ENCODE measurements at places on chromosomes 2 and 18.
A peak's percentile ranks its signal among the peaks of the same experiment; 100 is the strongest.

GRCh38 chr2:84486441-84487115, 27.5 kb upstream of the SUCLG1 start:
- DNase-seq: peak; percentile 53

- DNase-seq: no peak
Measured at GRCh38 chr2:31275976-31276375, 42.0 kb downstream of the EHD3 start.

GRCh38 chr2:216765761-216766262, 70.5 kb upstream of the IGFBP5 start:
- no peak for DNase-seq

GRCh38 chr18:44374966-44375365, 305.7 kb upstream of the SETBP1 start:
- DNase-seq: no peak

GRCh38 chr18:50183556-50183955, 11.4 kb downstream of the MYO5B start:
- DNase-seq: peak; percentile 41

DNA sequence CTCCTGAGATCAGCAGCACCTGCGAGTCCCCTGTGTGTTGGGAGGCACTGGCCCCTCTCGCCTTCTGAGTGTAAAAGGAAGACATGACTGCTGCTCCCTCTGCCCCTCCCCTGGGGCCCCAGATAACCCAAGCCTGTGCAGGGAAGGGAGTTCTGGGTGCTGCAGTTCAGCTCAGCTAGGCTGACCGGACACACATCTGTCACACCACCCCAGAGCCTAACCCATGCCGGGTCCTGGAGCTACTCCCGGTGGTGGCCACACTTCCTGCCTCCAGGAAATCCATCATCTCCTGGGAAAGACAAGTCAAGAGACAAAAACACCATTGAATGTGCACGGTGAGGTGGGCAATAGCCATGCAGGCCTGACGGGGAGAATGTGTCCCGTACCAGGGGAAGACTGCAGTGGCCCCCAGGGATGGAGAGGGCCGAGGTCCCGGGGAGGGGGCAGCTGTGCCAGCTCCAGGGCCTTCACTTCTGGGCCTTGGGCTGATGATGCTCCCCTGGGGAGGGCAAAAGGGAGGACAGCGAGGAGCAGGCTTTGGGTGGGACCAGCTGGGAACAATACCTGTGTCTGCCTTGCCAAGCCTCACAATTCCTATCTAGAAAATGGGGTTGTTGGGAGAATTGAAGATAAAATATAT, 210.6 kb downstream of the TFCP2L1 start:
- DNase-seq: no peak

DNA sequence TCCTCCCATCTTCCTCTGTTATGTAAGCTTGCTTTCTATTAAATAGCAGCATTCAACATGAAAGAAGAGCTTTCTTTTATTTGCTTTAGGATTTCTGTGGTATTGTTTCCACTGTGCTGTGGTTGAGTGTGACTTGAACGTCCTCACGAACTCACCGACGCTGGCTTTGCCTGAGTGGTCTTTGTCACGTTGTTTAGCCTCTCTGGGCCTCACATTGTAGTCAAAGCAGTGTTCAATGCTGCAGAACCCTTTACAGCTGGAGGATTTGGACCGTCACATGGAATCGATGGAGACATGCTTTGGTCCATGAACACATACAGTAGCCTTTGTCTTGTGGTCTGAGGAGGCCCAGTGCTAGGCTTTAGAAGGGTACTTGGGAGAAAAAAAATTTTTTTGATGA, 66.3 kb downstream of the TANC1 start:
- DNase-seq: no peak

DNA sequence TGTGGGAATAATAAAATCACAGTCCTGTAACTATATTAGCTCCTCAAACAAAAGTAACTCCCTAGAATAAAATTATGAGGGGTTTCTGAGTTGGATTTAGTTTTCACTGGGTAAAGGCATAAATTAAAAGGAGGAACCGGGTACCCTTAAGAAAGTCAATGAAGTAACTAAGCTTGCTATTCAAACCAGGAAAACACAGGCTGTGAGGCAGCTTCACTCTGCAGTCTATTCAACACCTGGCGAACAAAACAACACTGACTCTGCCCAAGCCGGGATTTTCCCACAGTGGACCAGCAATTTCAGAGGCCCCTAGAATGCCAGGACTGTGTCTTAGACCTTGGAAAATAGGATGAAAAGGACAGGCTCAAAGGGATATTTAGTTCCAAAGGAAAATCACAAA, 24.6 kb upstream of the CREB1 start:
- DNase-seq: peak; percentile 22

GRCh38 chr2:26144953-26145680, 27.8 kb upstream of the GAREM2 start:
- peak; percentile 62 for DNase-seq

DNA sequence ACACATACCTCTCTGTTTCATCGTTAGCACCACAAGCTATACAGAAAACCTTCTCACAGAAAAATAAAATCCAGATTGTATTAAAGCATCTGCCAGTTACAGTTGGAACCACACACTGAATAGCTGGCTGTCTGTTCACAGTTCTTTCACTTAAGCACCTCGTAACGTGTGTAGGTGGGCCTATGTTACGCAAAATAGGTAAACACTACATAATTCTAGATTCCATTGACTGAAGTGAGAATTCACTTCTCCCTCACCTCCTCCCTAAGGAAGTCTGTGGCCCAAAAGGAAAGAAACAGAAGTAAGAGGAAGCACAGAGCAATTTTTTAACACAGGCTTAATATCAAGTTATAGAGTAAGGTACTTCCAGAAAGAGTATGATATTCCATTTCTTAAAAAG, 24.9 kb downstream of the PELI1 start:
- no peak for DNase-seq

DNA sequence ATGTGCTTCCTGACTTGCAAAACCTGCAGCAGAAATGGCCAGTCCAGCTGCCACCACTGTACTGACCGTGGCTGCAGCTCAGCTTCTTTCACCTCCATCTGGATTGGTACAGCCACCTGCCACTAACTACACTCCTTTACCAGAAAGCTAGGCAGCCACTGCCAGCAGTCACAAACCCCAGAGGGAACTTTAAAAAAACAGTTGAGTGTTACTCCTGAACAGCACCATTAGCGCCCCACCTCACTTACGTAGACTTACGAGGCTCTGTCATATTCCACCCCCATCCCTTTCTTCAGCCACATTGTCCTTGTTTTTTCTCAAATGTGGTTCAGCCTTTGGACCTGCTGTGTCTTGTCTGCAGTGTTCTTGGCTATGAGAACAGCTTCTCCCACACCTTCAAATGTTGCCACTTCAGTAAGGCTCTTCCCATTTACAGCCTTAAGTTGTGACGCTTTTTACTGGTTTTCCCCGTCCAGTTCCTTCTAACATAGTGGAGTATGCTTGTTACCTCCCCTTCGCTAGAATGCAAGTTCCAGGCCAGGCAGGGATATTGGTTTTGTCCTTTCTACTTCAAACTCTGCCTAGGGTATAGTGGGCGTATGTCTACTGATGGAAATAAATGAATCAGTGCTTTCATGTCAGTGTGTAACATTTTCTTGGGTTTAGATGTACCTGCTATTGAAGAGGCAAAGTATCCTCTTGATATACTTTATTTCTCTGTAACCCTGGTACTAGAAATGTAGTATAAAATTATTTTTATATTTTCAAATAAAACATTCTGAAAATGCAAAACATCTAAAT, 17.0 kb downstream of the HNRNPA3 start:
- no peak for DNase-seq

DNA sequence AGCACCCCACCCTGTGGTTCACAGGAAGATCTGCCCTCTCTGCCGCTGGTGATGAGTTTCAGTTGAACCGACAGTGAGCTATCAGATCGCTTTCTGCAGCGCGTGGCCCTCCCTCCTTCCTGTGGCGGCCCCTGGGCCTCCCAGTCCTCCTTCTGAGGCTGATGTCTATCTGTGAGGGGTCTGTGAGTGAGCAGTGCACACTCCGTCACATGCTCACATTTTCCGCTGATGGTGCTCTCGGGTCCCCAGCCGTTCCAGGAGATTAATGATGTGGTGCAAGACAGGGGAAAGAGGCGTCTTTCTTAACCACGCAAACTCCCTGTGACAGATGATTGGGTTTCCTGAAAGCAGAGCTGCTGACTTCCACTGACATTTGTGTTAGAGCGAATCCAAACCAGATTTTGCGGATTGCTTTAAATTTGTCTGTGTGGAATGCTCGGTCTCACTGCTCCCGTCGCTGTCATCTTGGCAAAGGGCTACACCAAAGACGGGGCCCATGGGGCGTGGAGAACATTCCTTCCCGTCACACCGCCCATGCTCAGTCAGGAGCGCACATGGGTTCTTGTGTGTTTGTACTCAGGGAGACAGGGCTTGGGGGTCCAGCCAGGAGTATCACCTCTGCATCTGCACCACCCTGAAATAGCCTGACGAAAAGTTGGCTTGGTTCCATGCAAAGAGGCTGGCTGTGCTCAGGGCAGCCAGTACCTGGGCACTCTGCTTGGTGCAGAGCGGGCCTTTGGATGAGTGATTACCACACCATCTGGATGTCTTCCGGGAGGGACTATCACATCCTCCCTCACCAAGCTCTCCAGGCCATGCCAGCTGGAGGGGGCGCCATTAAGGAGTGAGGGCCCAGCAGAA, 154.7 kb upstream of the HS6ST1 start:
- DNase-seq: peak; percentile 94

DNA sequence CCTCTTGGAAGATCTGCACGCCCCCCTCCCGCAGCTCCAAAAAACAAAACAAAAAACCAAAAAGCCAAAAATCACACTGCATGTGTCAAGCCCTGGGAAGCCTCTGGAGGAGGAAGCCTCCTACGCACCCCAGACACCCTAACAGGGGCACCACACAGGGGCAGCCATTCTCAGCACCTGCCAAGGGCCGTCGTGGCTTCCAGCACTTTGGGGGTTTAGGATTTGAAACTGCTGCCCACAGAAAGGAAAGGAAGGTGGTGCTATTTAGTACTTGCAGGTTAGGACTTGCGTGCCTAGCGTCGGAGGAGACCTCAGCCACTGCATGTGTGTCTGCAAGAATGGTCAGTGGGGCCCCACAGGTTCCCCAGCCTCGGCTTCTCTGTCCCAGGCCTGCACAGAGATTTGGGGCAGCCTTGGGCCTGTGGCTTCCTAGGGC, 419 bp upstream of the GPR55 start:
- DNase-seq: no peak

DNA sequence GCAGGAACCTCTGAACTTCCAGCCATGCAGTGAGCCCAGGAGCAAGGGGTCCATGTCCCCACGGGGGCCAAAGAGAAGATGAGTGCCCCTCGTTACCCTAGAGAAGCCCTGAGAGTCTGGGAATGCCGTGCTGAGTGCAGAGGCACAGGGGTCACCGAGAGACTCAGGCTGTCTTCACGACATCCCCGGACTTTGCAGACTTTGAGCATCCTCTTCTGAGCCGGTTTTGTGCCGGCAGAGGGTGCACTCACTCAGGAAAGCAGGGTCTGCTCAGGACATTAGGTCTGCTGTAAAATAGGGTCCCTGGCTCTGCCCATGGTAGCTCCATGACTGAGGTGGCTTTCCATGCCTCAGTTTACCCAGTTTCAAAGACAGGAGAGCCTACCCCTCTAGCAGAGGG, 71.0 kb downstream of the GALNT14 start:
- DNase-seq: no peak

- DNase-seq: peak; percentile 27
Measured at GRCh38 chr18:12768625-12769024, 65.8 kb downstream of the PSMG2 start.

GRCh38 chr2:236631856-236632291, 62.2 kb downstream of the ACKR3 start:
- DNase-seq: no peak

DNA sequence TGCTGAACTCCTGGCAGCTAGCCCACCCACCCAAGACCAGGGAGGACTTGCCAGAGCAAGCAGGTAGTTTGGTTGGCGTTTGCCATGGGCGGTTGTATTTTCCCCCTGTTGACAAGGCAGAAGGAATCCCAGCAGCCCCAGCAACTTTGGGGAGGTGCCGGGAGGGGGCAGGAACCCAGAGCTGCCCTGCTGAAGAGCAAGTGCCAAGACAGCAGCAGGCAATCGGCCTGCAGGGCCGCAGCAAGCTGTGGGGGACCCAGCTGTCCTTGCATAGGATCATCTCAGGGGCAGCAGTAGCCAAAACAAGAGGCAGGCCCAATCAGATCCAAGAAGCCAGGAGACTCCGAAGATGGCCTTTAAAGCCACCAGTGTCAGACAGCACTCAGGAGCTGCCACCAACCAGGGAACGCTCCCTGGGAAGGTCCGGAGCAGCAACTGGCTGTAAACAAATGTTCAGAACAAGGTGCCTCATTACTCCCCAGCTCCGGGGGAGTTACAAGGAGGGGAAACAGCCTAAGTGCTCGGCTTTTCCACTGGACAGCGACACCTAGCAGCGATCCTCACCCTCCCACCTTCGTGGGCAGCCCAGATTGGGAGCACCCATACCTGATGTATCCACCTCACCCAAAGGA, 2.1 kb downstream of the ST8SIA5 start:
- DNase-seq: no peak

DNA sequence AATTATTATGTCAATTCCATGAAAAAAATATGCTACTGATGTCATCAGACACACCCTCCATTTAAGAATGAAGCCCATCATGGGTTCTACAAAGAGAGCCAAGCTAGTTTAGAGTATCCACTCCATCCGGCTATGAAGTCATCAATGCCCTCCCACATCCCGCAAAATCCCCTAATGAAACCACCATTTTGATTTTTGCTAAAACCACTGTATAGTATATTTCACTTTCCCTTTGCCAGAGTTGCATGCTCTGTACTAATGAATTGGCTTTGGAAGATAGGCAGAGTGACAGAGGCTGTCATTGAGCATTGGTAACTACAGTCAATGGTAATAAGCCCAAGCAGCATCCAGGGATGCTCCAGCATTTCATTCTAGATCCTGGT, 118.6 kb downstream of the ANKRD44 start:
- DNase-seq: no peak

- DNase-seq: peak; percentile 67
Measured at GRCh38 chr2:38947241-38948239, 57.9 kb downstream of the ARHGEF33 start.

DNA sequence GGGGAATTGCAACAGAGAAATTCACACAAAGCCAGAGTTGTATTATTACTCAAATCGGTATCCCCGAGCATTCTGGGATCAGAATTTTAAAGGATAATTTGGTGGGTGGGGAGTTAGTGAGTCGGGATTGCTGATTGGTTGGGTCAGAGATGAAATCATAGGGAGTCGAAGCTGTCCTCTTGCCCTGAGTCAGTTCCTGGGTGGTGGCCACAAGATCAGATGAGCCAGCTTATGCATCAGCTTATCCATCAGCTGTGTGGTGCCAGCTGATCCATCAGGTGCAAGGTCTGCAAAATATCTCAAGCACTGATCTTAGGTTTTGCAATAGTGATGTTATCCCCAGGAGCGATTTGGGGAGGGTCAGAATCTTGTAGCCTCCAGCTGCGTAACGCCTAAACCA, 34.3 kb upstream of the ITM2C start:
- no peak for DNase-seq

GRCh38 chr18:14944838-14945237, 196.9 kb downstream of the ANKRD30B start:
- no peak for DNase-seq

- DNase-seq: no peak
Measured at GRCh38 chr2:180953550-180953949, 26.9 kb upstream of the UBE2E3 start.

GRCh38 chr18:58362027-58362575, 266.8 kb downstream of the ALPK2 start:
- peak; percentile 84 for DNase-seq

GRCh38 chr2:54522624-54523281, 66.6 kb downstream of the SPTBN1 start:
- peak; percentile 66 for DNase-seq

GRCh38 chr2:46937471-46937901, 21.9 kb upstream of the MCFD2 start:
- peak; percentile 14 for DNase-seq
